ENCODE measurements at places on chromosomes 7 and 10. TPM values are rescaled to one million over a fixed set of nuclear protein-coding genes. Genes with fewer than 3 reads are reported as not detected.

Gene LHPP
- total RNA-seq: 15.3 TPM

Gene ANKRD61
- not detected for total RNA-seq

Gene CXCL12
- total RNA-seq: 30.3 TPM

Gene AS3MT
- 3.3 TPM for total RNA-seq

Gene MUC12
- total RNA-seq: not detected

DNA sequence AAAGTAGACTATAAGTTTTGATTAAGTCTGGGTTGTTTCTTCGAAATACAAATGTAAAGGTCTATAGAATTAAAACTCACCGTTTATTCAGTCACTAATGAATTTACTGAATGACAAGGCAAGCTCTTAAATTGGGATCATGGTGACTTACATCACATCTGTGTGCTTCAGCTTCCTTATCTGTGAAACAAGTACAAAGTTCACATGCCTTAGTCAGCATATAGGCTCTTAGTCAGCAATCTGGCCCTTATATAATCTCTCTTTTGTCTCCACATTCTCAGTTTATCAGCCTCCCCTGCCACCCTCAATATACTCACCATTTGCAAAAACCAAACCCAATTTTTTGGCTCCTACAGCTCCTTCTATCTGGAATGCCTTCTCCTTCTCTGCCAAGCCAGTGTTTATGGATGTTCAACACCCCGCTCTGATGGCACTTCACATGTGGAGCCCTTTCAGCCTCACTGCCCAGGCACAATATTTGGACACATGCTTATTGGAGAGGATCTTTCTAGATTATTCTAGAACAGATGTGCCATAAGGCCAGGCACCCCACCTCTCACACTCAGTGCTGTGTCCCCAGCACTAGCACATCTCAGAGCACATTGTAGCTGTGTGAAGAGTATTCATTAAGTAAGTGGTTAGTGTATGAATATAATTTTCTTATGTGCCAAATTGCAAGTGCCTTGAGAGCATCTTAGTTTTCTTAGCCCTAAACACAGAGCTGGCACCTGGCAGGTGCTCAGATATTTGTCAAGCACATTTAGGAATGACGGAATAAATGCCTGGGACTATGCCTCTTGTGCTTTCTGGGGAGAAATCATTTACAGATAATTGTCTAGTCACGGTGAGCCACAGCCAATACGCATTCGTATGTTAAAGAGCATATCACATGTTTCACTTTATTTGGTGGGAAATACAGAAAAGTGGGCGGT lies 9.8 kb upstream of the LAMB1 start:
- peaks cover 6% of the 10 kb centered on the region for H3K4me1 ChIP-seq
- no peak for DNase-seq
- no peaks in the 10 kb centered on the region for H3K27me3 ChIP-seq
- no peak overlapping the region for H3K4me3 ChIP-seq
- H3K27ac ChIP-seq: no peak overlapping the region
- no peaks in the 10 kb centered on the region for H3K36me3 ChIP-seq

DNA sequence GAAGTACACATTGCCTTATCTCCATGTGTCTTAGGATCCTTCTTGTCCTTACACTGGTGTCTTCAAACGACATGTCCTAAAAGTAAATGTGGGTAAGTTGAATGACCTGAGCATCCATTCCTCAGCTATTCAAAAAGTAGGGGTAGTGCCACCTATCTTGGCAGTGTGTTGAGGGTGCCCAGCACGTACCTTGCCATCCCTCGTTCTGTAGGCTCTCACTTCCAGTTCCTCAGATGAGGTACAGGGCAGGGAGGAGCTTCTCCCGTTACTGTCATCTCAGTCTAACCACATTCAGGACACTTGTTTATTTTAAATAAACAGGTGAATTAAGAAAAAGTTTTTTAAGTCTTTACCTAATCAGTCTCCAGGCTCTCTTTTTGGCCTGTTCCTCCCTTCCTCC lies 13.0 kb downstream of the BUD23 start:
- H3K27ac ChIP-seq: no peak overlapping the region
- no peak overlapping the region for H3K4me3 ChIP-seq
- H3K36me3 ChIP-seq: peaks cover 98% of the 10 kb centered on the region
- DNase-seq: no peak
- no peaks in the 10 kb centered on the region for H3K27me3 ChIP-seq

GRCh38 chr7:92851732-92852131 lies 15.4 kb upstream of the CDK6 start:
- DNase-seq: no peak
- no peak overlapping the region for H3K4me3 ChIP-seq
- no peaks in the 10 kb centered on the region for H3K36me3 ChIP-seq

DNA sequence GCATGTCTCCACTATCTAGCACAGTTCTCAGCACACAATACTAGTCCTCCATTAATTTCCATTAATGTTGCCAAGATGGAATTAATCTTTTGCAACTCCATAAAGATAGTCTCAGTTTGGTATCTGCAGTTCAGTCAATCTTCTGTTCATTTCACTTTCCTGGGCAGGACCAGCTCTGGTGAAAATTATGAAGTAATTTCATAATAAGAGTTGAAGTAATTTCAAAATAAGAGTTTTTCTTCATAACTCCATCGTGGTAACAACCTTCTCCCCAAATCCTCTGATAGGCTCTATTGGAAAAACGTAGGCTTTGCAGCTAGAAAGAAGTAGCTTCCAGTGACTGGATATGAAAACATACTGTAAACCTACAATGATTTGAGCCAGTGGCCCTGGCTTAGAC lies 618.2 kb downstream of the TYW1 start:
- no peak overlapping the region for H3K4me3 ChIP-seq
- no peak for DNase-seq
- peaks cover 28% of the 10 kb centered on the region for H3K27me3 ChIP-seq
- H3K4me1 ChIP-seq: no peaks in the 10 kb centered on the region

DNA sequence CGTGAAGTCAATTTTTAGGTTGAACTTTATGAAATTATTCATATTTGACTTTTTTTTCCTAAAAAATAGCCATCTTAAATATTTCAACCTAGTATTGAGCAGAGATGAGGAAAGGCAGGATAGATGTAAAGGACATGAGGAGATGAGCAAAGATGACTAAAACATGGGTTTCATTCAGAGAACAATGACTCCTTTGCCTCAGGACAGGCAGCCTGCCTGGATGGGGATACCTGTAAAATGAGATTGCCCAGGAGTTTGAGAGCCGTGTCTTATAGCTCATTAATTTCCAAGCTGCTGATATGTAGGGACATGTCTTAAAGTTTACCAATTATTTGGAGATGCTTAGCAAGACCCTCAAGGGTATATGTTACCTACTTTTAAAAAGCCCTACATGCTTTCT lies 243.8 kb upstream of the MDFIC start:
- H3K4me1 ChIP-seq: no peaks in the 10 kb centered on the region
- no peak overlapping the region for H3K4me3 ChIP-seq
- DNase-seq: no peak

Measured in suprapubic skin (tissue), 4 donors.